ENCODE measurements at places on chromosomes 3 and 15.

- no peak for DNase-seq
Measured at GRCh38 chr3:149830902-149831301, 17.9 kb downstream of the RNF13 start.

DNA sequence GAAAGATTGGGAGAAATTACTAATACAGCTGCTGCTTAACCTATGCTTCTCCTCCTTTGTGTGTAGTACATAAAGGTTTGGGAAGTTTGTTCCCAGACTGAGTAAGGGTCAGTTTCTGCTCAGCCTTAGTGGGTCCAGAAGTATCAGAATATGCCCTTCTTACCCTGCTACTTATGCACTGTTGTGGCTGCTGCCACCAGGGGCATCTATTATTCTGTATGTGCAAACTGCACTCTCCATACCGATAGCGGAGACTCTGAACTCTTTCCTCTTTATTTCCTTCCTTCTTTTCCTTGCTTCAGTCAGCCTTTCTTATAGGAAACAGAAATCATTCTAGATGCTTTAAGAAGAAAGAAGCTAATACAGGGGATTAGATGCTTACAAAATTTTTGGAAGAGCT is 4.0 kb downstream of the NEDD4 start:
- DNase-seq = no peak

DNA sequence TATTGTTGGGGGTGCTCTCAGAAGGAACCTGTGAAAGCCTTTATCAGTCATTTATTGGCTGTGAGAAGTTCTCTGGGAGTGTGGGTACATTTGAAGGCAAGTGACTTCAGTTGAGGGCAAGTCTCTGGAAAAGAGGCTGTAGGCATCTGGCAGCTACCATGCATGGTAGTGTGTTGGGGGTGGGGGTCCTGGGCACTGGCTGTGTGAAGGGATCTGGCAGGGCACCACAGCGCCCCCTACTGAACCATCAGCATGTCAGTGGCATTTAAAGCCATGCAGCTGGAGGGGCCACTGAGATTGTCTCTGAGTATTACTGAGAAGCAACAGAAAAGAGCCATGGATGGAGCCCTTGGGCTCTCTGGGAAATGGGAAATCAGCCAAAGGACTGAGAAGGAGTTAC is 30.6 kb downstream of the CRTAP start:
- DNase-seq = no peak

- DNase-seq = no peak
Measured at GRCh38 chr3:98744283-98744682, 18.9 kb upstream of the ST3GAL6 start.

GRCh38 chr3:23036728-23037127 is 166.4 kb upstream of the UBE2E2 start:
- DNase-seq = no peak

DNA sequence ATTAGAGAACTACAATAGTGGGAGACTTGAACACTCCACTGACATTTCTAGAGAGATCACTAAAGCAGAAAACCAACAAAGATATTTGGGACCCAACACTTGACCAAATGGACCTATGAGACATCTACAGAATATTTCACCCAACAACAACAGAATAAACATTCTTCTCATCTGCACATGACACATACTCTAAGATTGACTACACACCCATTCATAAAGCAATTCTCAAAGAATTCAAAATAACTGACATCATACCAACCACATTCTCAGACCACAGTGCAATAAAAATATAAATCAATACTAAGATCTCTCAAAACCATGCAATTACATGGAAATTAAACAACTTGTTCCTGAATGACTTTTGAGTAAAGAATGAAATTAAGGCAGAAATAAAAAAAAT is 473.7 kb downstream of the LPP start:
- no peak for DNase-seq

DNA sequence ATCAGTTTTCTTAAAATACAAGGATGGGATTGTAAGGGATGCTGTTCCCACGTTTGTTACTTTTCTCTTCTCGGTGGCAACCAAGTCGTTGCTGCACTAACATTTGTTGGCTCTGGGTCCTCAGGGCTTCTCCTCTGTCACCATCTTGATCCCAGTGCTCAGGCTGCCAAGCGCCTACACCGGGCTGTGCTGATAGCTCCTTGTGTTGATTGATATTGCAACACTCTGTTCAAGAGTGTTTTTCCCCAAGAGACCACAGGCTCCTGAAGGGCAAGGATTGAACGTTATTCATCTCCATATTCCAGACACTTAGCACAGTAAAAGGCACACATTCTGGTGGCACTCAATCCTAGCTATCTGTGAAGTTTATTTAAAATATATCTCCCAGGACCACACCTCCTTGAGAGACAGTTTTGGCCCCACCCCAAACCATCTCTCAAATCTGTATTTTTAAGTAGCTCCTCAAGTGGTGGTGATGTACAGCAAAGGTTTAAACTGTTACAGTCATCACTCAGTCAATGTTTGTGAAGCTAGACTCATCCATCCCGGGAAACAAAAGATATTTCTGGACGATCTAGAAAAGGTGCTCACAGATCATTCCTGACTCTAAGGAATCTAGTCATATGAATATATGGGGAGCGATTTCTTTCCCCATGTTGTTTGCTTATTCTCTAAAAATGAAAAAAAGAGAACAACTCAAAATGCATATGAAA is 38.5 kb upstream of the FOXP1 start:
- DNase-seq = no peak

DNA sequence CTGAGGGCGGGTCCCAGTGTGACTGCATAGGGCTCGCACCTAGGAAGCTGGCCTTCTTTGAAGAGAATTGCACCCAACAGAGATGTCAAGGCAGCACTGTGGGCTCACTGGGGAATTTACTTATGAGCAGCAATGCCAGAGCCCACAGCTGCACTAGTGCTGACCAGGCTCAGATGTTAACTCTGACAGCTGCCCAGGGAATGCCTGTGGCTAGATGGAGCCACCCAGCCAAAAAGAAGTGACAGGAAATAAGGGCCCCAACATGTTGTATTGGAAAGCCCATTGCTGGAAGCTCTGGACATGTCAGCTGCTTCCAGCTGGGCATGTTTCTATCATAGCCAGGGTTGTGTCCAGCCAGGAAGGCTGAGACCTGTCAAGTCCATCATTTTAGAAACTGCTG is 90.9 kb upstream of the ZNF280D start:
- no peak for DNase-seq

GRCh38 chr3:127652246-127652995 is 20.3 kb upstream of the ABTB1 start:
- DNase-seq = no peak

- no peak for DNase-seq
Measured at GRCh38 chr3:155013427-155013826, 66.7 kb upstream of the MME start.

DNA sequence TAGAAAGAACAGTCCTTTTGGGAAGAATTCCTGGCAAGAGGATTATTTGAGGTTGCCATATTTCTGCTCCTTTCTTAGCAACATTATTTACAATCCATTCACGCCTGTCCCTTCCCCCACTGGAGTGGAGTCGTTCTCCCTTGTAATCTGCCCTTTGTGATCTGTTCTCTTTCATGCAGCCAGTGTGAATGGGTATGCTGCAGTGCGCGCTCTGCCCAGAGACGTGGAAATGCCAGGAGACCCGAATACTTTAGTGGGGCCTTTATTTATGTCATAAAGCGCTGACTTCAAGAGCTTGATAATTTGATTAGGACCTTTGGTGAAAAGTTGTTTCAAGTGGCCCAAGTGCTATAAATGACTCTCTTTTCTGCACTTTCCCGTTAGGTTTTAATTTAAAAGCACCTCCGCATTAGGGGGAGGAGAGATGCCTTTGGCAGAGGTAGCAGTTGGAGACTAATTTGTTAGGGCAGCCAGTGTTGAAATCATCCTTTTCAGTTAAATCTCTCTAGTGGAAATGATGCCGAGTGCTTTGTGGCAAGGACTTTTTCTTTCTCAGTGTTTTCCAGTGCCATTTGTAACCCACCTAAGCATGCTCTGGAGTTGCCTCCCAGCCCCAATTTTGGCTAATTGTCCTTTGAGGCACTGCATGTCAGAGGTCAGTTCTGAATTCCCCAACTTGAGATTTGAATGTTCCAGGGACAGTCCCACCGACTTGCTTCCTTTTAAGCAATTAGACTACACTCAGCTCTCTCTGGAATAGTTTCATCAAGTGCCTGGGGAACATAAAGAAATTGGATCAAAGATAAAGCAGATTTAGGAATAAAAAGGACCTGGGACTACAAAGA is 52.4 kb downstream of the PSMD6 start:
- DNase-seq = no peak

- no peak for DNase-seq
Measured at GRCh38 chr3:157082305-157082982, 77.5 kb downstream of the CCNL1 start.

DNA sequence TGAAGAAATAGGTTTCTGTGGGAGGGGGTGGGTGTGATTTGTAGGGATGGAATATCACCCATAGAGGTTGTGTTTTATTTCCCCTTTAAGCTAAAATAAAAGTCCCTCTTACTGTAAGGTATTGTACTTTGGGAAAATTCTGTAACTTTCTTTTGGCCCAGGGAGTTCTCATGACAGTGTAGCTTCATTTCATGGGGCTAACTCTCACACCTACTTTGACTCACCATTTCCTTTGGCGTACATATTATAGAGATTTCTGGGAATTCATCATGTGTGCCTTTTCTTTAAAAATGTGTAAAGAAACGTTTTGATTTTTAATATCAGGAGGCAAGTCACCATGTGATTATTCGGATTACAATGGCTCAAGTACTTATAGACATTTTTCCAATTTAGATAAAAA is 477.7 kb upstream of the CFAP20DC start:
- no peak for DNase-seq

DNA sequence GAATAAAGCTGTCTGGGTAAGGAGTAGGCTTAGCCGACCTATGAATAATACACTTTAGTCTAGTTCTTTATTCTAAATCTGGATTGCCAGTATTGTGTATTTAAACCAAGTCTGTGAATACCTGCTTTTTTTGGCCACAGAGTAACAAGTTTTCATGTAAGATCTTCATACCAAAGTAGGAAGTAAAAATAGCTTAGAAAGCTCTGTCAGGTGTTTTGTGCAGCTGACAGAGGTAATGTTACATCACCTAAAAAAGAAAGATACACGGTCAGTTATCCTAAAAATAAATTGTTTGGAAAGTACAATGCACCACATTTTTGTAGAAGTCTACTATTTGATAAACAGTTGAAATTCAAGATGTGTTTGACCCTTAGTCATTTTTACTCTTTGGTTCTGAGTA is 16.5 kb downstream of the CALML4 start:
- no peak for DNase-seq

GRCh38 chr3:66933233-66933632 is 64.9 kb upstream of the KBTBD8 start:
- DNase-seq = no peak

DNA sequence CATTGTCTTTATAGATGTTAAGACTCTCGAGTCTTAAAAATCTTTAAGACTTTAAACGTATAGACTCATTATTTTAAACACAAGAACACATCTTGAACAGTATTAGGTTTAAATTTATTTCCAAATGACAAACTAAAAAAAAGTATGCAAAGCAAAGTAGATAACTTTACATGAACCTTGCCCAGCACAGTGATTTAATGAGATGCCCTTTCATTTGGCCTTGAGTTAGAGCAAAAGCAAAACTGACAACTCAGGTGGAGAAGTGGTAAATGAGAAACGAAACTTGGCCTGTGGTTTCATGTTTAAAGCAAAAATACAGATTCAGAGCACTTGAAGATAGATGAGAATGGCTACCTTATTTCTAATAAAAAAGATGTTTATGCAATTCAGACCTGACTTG is 8.6 kb downstream of the GPR15 start:
- no peak for DNase-seq
